GOT3 (cell line): ENCODE measurements at places on chromosomes 7 and 10.

GRCh38 chr7:34222722-34223121, 317.4 kb downstream of the BMPER start:
- no peak for DNase-seq

DNA sequence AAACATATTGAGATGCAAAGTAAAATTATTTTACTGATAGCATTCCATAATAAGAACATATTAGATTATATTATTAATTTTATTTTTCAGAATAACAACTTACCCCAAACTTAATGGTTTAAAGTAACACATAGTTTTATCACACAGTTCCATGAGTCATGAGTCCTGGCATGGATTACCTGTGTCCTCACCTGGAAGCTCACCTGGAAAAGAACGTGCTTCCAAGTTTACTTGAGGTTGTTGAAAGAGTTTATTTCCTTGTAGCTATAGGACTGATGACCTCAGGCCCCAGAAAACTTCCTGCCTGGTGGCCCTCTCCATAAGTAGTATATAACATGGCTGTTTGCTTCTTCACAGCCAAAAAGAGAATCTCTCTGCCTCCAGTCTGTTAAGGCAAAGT, 254.6 kb downstream of the TFEC start:
- no peak for DNase-seq

DNA sequence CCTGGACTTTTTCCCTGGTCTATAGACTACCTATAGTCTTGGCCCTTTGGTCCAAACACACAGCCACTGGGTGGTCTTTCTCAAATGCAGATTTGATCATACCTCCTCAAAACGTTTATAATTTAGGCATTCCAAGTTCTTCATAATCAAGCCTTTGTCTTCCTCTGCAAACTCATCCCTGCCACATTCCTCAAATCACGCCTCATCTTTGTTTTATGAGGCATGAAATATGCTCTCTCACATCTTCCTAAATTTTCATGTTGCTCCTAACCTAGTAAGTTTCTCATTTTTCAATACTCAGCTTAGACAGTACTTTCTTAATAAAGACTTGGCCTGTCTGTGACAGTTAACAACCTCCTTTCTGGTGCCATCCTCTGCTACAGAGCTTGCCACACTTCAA, 10.9 kb upstream of the HERC4 start:
- no peak for DNase-seq

DNA sequence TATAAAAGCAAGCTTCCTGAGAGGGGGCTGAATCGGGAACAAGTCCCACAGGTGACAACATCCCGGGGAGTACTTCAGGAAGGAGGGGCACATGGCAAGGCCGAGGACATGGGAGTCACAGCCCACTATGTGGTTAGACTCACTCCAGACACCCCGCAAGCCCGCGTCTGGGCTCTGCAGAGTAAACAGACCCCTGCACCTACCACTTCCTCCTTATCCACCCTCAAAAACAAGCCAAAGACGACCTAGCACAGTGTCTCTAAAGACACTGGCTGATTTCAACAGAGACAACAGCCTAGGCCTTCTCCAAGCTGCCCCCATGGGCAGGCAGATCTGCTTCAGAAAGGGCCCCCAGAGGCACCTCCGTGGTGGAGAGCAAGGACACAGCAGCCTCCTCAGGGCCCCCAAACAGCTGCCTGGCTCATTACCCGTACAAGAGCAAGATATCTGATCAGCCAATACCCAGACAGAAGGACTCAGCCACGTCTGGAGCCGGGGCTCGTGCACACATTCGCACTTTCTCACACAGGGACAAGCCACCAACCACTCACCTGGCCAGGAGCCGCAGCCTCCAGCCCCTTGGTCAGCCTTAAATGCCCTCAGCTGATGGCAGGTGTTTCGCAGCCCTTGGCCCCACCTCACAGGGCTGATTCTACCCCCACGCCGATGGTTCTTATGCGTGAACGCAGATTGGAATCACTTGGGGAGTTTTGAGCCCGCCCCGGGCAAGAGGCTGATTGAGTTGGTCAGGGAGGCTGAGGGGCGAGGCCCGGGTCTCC, 10.7 kb upstream of the KPNA7 start:
- DNase-seq: no peak

DNA sequence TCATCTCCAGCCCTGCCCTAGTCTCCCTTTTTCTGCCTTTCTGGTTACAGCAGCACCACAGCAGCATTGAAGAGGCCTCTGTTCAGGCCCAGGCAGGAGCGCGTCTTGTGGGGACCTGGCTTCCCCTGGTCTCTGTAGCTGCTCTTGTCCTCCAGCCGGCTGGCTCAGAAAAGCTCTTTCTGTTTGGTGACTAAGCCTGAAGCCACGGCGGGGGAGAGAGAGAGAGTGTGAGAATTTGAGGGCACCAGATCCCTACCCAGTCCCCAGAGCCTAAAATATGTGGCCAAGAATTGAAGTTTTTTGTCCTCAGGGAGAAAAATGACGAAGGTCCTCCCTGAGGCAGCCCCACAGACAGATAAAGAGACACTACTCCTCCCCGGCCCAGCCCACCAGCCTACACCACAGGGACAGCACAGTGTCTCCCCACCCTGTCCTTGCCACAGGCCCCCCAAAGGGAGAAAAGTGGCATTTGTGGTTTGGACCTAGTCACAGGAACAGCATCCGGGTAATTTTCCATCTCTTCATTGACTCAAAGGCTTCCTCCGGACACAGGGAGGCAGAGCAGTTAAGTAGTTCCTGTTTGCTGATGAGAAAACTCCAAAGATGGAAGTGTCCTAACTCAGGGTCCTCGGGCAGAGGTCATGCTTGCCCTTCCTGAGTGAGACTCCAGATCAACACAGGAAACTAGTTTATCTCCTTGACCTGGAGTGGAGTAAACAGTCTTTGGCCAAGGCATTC, 13.3 kb upstream of the FAM180A start:
- no peak for DNase-seq

- DNase-seq: no peak
These were observed 152.5 kb downstream of the CREB5 start for GRCh38 chr7:28564755-28565374.

DNA sequence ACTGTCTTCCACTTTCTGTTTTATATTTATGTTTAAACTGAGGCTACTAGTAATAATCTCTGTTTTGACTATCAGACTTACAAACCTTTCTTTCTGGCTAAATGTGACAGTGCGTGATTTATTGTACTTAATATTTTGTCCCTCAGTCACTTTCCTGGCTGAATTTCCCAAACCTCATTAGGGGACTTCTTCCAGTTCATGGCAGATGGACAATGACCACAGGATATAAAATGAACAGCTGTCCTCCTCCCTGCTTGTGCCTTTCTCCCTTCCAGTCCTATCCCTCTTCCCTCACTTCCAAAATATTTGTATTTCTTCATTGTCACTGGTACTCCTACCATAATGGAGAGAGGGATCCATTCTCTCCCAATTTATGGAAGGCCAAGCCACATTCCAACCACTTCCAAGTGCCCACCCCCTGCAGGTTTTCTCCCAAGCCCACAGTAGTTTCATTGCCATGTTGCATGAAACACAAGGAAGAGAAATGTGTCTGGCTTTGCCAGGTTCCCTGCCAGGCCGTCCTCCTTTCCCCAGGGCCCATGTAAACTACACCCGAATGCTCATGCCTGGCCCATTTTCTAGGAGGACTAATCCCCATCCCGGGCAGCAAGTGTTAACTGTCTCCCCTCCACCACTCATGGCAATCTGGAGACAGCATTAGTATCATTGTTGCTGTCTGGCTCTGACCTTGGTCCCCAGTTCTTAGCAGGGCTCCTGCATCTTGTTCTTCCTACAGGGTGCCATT, 269.5 kb upstream of the SLC26A5 start:
- no peak for DNase-seq

GRCh38 chr7:49669285-49669684, 104.2 kb upstream of the VWC2 start:
- no peak for DNase-seq

- no peak for DNase-seq
These were observed 376.8 kb downstream of the EXOC4 start for GRCh38 chr7:133629701-133630100.

DNA sequence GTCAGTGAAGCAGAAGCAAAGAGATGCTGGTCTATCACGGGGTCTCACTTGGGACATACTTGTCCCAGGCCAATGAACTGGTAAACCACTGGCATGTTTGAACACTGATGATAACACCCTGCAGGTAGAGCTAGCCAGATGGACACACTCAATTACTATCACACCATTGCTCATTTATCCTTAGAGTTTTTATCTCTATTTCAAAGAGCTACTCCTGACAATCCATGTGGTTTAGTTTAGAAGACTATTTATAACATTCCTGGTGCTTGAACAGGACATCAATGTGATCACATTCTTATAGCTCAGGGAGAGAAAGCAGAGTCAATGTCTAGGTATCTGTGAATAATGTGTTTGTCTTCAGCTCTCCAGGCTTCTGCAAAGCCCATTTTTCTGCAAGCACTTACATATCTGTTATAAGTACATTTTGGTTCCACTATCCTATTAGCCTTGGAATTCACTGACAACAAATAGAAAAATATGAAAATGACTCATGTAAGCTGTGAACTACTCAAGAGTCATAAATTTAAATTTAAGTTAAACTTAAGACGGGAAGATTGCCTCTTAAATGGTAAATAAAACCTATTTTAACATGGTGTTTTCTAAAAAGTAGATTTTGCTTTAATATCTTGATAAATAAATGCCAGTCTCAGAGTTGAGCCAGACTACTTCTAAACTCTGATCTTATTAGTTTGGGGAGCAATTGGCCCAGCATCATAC, 106.7 kb upstream of the MBL2 start:
- DNase-seq: no peak

GRCh38 chr10:45425621-45426563, 51.9 kb downstream of the ALOX5 start:
- DNase-seq: no peak

DNA sequence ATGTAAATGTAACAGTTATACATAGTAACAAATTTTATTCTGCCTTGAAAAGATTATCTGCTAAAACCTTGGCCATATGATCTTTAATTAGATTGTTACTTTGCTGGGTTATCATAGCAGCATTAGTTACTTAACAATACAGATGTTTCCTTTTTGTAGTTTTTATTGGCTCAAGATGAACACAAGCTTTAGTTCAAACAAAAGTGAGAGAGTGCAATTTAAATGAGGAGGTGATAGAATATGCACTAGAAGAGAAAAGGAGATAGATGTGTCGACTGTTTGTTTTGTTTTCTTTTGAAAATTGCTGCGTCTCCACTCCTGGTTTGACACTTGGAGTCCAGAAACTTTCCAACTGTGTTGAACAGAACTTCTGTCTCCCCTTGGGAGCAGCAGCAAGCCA, 91.4 kb upstream of the CAV2 start:
- DNase-seq: no peak

DNA sequence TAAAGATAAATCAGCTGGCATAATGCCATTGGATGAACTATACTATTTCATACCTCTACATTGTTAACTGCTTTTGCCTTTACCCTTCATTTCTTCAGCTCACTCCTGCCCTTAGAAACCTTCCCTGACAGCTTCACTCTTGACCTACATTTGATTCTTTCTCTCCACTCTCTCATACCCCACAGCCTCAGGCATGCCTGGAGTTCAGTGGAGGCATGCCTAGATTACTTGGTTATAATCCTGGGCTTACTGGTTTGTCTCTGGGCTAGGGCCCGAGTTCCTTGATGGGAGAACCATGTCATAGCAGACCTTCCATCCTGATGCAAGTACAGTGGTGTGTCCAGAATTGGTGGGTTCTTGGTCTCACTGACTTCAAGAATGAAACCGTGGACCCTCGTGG, 8.4 kb upstream of the CDHR3 start:
- no peak for DNase-seq

- no peak for DNase-seq
These were observed 92.6 kb downstream of the MLLT10 start for GRCh38 chr10:21626457-21627161.

GRCh38 chr7:53642361-53642760, 606.9 kb downstream of the POM121L12 start:
- no peak for DNase-seq
